ENCODE measurements at places on chromosomes 1 and 21.

DNA sequence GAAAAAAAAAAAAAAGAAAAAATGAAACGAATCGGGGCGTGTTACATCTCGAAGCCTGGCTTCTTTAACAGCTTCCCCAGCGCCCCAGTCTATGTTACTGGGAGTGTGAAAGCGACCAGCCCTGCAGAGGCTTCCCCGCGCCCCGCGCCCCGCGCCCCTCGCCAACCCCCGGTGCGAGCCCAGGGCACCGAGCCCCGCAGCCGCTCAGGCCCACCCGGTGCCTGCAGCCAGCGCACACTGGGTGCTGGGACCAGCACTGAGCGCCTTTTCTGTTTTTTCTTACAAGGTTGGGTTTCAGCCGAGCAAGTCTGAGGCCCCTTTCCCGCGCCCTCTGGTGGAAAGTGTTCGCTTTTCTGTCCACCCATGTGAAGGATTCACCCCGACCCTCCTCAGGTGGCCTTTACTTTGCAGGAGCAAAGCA, 42.1 kb upstream of the ZNF496 start:
- peak; percentile 48 for DNase-seq

- DNase-seq, result no peak
Observed at GRCh38 chr1:38891753-38892152, 10.4 kb upstream of the GJA9 start.

GRCh38 chr21:24118738-24119459, 1488.4 kb downstream of the MRPL39 start:
- no peak for DNase-seq

GRCh38 chr1:206547104-206547503, 39.8 kb downstream of the RASSF5 start:
- no peak for DNase-seq

DNA sequence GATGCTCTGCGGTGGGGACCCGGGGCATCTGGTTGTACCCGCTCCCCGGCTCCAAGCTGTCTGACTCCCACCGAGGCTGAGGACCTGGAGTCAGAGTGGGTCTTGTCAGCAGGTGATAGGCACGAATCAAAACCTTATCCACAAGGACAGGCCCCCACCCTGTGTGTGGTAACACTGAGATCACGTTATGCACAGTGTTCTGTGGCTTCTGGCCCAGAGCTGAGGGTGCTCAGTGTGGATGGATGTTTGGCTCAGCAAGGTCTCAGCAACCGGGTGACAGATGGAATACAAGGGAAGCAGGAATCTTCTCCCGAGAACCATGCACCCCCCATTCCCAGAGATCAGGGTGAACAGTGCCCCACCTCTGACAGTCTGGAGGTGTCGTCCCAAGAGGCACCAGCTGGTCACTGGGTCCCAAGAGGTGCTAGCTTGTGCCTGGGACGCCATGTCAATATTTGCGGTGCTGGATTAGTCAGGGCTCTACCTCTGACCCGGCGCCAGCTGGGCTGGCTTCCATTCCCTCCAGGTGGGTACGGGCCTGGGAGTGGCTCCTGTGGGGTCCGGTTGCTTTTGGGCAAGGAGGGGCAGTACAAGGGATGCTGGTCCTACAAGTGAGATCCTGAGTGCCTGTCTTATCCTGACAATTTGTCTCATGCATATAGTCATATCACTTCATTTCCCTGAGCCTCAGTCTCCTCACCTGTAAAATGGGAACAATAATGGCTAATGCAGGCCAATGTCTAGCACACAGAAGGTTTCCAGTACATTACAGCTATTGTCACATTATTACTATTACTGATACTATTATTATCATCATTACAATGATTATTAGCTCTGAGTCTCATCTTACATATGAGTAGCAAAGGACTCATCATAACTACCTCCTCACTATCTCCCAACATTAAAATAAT, 957 bp downstream of the CAPN9 start:
- DNase-seq, result no peak

- no peak for DNase-seq
Observed at GRCh38 chr1:82062206-82062605, 261.5 kb downstream of the ADGRL2 start.

DNA sequence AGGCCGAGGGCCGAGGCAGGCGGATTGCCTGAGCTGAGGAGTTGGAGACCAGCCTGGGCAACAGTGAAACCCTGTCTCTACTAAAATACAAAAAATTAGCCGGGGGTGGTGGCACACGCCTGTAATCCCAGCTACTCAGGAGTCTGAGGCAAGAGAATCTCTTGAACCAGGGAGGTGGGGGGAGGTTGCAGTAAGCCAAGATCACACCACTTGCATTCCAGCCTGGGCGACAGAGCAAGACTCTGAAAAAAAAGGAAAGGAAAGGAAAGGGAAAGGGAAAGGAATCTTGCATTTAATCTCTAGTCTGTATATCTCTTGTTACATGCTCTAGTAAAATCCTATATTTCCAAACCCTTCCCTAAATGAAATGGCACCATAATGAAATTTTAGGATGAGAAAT, 328.3 kb upstream of the ADGRL2 start:
- DNase-seq, result no peak

GRCh38 chr21:18950045-18950740, 546.6 kb upstream of the TMPRSS15 start:
- no peak for DNase-seq

GRCh38 chr1:26666855-26667254, 29.0 kb upstream of the ARID1A start:
- no peak for DNase-seq
